A549 treated with CpdA at 1 μM for 4 hours (cell line): ENCODE measurements at places on chromosomes 4 and X. TPM values are rescaled to one million over a fixed set of nuclear protein-coding genes. Genes with fewer than 3 reads are reported as not detected.

The TECRL gene
- total RNA-seq = not detected in 5 replicates

The MTNR1A gene
- 0.23 to 0.51 TPM (median 0.35 TPM) in 5 replicates for total RNA-seq

The HPRT1 gene
- 99.6 to 133 TPM (median 104 TPM) in 5 replicates for total RNA-seq

The TIMM17B gene
- 80.5 to 110 TPM (median 105 TPM) in 5 replicates for total RNA-seq

The ARR3 gene
- not detected in 5 replicates for total RNA-seq

The DCAF4L1 gene
- 0.10 to 0.30 TPM (median 0.17 TPM) in 5 replicates for total RNA-seq

The NR3C2 gene
- total RNA-seq = 0.01 to 0.13 TPM in 2 of 5 replicates, not detected in the others

The MAGEA2B gene
- total RNA-seq = not detected in 5 replicates

The TDO2 gene
- 0.22 to 1.1 TPM (median 0.60 TPM) in 5 replicates for total RNA-seq

The TMEM35A gene
- not detected in 5 replicates for total RNA-seq

The CTAG1B gene
- total RNA-seq = not detected in 5 replicates

The SUPT20HL1 gene
- total RNA-seq = not detected in 5 replicates

The ANOS1 gene
- 0.05 to 0.09 TPM (median 0.06 TPM) in 3 of 5 replicates, not detected in the others for total RNA-seq

The TMPRSS11B gene
- total RNA-seq = not detected in 5 replicates

The CCDC160 gene
- 0.05 TPM in 1 of 5 replicates, not detected in the others for total RNA-seq
